ENCODE measurements at places on chromosomes 12 and 14.

GRCh38 chr12:32087306-32087705 lies 19.3 kb upstream of the BICD1 start:
- no peak for DNase-seq

- no peak for DNase-seq
These were observed 102.8 kb downstream of the TGFB3 start for GRCh38 chr14:75879031-75879430.

- DNase-seq = no peak
These were observed 904 bp upstream of the FAM177A1 start for GRCh38 chr14:35044939-35045797.

- no peak for DNase-seq
These were observed 421.0 kb upstream of the PDE3A start for GRCh38 chr12:19947344-19947743.

- no peak for DNase-seq
These were observed 422.4 kb downstream of the RAD51B start for GRCh38 chr14:68241862-68242487.

All from stimulated activated CD4-positive, alpha-beta T cell treated with anti-CD3 and anti-CD28 coated beads, Interleukin-12 subunit alpha, Interleukin-12 subunit beta, amount 100 ng/mL, for 48 hours (primary cell).